Glomerular endothelial cell (primary cell): ENCODE measurements at places on chromosomes 6 and 20. TPM values are rescaled to one million over a fixed set of nuclear protein-coding genes. Genes with fewer than 3 reads are reported as not detected.

DNA sequence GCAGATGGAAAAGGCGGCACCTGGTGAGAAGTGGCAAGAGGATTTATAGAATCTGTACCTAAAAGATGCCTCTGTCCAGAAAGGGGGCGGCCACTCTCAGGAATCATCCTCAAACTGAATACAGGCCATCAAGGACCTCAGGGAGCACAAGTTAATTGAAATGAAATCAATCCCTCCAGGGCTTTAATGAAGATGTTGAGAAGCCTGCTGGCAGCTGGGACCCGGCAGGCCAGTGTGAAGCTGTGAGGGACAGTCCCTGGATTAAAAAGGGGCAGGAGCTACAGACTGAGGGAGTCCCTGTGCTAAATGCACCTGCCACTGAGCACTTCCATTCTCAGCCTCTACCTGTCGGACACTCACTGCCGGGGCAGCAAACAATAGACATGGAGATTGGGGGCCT, 107.7 kb upstream of the GGTLC1 start:
- no peak for DNase-seq

DNA sequence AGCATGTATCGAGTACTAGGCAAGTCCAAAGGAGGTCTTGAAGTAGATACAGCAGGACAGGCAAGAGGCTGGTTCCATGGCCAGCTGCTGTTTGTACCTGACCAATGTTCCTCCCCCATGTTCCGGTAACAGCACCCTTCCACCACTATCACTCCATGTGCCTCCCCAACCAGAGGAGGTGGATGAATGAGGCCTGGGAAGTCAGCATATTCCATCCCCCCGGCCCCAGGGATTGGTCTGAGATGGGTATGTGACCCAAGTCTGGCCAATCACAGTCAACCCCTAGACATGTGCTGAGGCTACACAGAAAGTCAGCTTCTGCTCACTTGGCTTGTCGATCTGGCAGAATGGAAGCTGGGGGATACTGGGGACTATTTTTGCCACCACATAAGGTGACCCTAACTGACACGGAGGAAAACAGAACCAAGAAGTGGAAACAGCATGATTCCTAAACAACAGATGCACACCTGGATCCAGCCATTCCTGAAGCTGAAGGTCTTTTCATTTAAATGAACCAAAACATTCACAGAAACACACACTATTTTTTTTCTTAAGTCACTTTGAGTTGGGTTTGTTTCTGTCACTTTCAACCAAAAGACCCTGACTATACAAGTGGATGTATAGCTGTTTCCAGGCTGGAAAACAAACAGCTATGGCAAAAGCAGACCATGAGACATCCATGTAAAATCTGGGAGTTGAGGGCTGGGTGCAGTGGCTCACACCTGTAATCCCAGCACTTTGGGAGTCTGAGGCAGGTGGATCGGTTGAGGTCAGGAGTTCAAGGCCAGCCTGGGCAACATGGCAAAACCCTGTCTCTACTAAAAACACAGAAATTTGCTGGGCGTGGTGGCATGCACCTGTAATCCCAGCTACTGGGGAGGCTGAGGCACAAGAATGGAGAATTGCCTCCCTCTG, 70.4 kb upstream of the PTPN1 start:
- DNase-seq: no peak

GRCh38 chr6:110831405-110831804, 16.1 kb upstream of the CDK19 start:
- no peak for DNase-seq

- no peak for DNase-seq
Observed at GRCh38 chr6:130967502-130968445, 95.3 kb downstream of the EPB41L2 start.

DNA sequence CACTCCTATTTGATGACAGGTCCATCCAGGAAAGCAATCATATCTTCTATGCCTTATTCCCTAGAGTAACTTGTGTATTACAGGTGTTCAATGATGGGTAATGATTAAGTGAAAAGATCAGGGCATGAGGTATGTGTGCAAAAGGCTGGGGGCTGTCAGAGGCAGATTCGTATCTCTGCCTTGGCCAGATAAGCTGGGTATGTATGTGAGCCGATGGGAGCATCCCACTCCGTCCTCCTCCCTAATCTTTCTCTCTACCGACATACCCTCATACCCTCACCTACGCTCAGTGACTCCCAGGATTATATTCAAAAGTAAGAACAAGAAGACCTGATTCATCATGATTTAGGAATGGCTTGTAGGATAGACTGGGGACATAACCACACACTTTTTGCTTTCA, 238.7 kb downstream of the PLCB1 start:
- DNase-seq: no peak

DNA sequence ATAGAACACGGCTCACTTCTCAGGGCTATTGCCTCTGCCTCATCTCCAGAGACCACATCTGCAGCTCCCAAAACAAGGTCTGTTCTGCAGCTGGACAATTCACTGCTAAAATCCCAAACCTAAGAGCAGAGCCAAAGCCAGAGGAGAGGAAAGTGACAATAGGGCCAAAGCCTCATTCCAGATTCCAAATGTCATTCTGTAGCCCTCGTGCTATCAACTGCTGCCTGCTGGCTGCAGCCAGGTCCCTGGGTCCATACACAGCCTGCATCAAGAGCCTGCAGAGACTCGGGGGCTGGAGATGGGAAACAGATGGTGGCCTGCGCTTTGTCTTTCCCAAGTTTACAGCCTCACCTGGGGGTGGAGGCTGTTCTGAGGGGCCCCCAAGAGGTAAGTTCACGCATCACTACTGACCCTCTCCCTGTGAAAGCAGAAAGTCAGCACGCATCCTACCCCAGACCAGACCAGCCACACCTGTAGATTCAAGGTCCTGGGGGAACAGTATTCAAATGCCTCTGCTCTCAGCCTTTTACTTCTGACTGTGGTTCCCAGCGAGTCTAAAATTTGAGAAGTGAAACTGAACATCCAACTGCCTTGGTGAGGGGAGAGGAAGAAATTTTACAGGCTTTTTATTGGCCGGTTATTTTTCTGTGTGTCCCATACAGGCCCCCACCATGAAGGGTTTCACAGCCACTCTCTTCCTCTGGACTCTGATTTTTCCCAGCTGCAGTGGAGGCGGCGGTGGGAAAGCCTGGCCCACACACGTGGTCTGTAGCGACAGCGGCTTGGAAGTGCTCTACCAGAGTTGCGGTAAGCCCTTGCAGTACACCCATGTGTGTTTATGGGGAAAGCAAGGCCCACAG, at the start of gene LY86:
Gene LY86 (plus strand): TSS at position 657 of the 860 bp plus-strand sequence. CDS start 15 bp downstream, at position 672.
- no peak for DNase-seq

DNA sequence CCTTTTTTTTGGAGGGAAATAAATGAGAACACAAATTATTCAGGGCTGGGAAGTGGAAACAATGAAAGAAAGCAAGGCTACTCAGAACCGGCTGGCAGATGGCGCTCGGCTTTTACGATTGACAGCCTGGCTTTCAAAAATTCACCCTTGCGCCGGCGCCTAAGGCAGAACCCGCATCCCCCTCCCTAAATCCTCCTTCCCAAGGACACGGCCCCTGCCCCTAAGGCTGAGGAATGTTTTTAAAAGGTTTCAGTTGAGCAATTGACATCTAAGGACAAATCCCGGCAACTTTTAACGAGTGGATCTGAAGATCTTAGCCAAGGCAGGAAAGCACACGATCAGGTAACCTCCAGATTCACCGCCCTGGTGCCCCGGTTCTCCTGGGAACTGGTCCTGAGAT, 16.3 kb downstream of the GNAS start:
- DNase-seq: no peak

GRCh38 chr6:77822265-77822664, 169.4 kb downstream of the MEI4 start:
- DNase-seq: no peak

The MYL9 gene
- total RNA-seq: 51.2 and 91.8 TPM in 2 replicates

The POM121L2 gene
- not detected in 2 replicates for total RNA-seq

The BEND6 gene
- total RNA-seq: 0.53 TPM in 2 replicates

The ALDH8A1 gene
- total RNA-seq: 0.10 and 0.18 TPM in 2 replicates
